ENCODE measurements at places on chromosomes 6 and 20.

DNA sequence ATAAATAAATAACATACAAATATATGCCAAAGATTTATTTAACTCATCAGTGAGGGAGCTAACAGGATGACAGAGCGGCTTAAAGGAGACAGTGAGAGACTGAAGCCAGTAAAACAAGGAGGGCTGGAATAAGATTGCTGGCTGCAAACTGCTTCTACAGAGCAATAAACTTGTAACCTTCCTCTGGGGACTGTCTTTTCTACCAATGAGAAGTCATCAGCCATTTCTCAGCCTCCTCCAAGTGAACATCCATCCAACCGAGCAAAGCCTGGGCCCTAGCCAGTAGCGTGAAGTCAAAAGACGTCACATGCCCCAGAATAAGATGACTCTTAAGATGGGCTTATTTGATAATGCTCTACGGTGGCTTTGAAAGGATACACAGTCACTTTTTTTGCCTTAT is 42.5 kb downstream of the CPXM1 start:
- DNase-seq: no peak

DNA sequence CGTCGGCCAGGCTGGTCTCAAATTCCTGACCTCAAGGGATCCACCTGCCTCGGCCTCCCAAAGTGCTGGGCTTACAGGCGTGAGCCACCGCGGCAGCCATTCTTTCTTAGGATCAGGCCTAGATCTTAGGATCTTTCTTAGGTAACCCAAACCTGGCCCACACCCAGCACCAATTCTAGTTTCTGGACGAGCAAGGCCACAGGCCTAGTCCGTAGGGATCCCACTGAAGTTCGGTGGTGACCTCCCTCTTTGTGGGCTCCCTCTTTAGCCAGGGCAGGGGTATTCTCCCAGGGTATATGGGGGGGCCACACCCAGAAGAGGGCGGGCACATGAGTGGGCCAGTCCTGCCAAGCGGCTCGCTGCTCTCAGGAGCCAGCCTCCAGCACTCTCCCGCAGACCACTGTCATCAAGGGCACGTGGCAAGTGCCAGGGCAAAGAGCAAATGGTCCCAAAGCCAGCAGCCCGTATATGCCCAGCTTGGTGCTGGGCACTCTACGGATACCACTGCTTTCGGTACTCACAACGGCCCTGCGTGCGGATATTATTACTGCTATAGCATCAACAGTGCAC is 6.5 kb downstream of the PXDC1 start:
- no peak for DNase-seq

DNA sequence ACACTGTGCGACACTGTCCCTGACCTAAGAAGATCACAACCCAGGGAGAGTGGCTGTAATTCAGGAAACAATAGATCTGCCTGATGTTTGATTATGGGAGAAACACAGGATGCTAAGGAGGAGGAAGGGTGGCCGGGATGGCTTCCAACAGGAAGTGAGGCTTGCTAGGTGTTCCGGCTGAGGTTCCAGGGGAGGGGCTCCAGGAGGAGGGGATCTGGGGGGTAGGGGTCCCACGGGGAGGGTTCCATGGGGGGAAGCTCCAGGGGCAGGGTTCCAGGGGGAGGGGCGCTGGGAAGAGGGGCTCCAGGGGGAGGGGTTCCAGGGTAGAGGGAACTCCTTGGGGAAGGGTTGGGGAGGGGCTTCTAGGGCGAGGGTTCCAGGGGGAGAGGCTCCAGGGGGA is 48.6 kb downstream of the DAAM2 start:
- no peak for DNase-seq

GRCh38 chr20:53907968-53908751 is 162.2 kb downstream of the BCAS1 start:
- DNase-seq: no peak

- DNase-seq: no peak
Measured at GRCh38 chr20:33654680-33655161, 7.4 kb upstream of the C20orf144 start.

- DNase-seq: no peak
Measured at GRCh38 chr6:150202404-150202803, 59.6 kb downstream of the PPP1R14C start.

DNA sequence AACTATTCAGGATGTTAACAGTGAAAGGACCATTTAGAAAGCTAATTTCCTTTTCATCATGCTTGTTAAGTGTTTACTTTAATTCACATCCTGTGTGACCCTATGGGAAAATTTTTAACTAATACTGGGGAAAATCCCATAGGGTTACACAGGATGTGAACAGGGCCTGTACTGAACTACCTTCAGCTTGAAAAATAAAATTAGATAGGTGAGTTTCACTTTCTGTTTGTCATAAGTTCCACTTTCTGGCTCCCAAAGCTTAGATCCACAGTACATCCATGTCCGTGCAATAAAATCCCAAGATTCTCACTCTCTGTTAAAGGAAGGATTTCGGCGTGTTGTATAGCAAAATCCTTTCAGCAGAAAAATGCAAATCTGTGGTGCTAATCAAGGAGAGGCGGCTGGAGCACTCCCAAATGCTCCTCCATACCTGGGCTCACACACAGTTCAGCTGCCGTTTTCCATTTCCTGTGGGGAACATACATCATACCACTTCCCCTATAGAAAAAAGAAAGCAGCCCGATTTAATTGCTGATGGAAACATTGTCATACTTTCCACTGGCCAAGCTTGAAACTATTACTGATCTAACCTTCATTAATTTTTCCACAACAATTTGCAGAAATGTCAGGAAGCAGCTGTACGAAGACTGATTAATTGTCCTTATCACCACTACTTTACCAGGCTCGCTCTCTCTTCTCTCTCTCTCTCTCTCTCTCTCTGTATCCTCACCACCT is 125.2 kb downstream of the HIVEP2 start:
- no peak for DNase-seq

DNA sequence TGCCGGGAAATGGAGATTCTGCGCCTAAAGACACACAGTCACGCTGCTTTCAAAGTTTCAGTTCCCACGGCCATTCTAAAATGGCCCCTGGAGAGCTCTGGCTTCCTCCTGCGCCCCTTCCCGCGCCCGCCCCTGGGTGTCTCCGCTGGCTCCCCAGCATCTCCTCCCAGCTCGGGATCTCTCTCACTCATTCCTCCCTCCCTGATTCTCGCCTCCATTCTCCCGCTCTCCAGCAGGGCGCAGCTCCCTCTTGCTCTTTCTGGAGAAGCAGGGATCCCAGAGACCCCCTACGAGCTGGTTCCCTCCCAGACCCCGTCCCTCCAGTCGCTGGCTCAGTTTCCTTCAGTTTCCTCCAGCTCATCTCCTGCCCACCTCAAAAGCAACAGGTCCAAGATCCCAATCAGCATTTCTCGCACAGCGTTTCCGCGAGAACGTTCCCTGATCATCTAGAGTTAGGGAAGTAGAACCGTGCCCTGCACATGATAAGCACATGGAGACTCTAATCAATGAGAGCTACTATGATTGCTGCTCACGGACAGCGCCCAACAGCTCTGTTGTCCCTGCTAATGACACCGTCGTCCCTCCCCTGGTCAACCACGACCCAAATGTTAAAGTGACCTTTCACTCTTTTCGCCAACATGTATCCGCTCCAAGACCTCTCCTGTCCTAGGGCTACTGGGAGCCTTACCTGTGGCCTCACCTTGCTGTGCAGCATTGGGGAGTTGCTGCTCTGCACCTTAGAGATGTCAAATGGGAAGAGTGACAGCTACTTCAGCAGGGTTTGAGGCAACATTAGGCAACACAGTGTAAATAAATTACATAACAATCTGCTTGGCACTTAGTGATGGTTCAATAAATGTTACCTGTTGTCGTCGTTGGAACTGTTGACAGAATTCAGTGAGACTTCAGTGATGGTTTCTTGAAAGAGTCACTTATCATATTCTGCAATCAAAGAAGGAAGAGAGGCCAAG is 218.5 kb upstream of the QKI start:
- DNase-seq: no peak

Data from AG09309 (cell line).